ENCODE measurements at places on chromosomes 7 and 10.

DNA sequence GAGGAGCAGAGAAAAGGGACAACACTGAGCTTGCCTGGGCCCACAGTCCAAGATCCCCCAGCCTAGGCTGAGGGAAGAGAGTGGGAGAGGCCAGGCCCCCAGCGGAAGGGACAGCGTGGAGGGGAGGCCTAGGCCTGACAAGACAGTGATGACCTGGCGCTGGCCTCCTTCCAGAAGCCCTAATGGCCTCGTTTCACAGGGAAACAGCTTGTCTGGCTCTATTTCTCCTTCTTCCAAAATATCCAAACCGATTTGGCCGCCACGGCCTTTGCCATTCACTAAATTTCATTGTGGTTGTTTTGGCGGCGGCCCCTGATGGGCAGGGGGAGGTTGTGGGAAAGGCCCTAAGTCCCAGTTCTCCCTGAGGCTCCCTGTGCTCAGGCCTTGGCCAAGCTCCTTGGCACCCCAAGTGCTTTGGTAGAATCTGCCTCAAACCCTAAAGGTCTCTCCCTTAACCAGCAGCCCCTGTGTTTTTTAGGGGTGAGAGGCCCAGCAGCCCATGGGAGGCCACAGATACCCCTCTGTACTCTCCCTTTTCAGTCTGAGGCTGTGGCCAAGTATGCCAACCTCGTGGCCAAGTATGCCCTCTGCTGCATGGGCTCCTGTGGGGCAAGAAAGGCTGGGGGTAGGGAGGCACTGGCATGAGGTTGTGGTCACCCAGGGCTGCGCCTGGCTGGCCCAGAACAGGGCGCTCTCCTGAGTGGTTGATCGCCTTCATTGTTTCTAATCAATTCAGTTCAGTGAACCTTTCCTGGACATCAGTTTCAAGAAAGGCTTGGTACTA, 37.3 kb downstream of the PAX2 start:
- no peak for DNase-seq

DNA sequence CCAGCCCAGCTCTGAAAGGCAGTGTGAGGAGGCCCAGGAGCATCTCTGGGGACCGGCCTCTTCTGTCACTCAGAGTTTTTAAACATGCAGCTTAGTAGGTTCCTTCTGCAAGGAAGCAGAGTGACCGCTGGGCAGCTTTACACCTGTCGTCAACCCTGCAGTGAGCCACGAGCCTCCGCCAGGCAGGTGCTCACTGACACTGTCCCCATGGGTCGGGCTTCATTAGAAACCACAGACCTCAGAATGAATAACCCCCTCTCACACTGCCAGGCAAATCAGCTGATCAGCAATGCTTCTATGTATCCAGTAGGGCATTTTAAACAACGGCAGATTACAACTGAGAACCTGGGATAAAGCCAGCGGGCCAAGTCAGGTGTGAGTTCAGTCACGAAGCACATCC, 106.1 kb downstream of the MAD1L1 start:
- no peak for DNase-seq

GRCh38 chr10:133187091-133187905, 27.3 kb downstream of the KNDC1 start:
- no peak for DNase-seq

DNA sequence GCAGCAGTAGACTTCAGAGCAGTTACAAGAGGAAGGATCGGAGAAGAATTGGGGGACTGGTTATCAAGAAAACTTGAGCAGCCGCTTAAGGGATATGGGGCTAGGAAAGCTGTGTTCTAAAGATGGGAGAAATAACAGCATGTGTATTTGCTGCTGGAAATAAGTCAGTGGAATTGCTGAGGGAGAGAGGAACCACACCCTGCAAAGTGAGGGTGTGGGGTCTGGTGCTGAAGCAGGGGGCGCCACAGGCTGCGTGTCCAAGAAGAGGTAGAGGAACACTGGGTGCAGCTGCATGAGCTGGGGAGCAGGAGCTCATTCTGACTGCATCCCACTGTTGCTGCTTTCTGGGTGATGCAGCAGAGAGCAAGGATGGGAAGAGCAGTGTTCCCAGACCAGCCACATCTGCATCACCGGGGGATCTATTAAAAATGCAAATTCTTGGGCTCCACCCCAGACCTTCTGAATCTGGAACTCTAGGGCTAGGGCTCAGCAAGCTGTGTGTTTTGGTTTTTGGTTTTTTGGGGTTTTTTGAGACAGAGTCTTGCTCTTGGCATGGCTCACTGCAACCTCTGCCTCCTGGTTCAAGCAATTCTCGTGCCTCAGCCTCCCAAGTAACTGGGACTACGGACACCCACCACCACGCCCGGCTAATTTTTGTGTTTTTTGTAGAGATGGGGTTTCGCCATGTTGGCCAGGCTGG, 97.1 kb upstream of the DNAJB6 start:
- no peak for DNase-seq

DNA sequence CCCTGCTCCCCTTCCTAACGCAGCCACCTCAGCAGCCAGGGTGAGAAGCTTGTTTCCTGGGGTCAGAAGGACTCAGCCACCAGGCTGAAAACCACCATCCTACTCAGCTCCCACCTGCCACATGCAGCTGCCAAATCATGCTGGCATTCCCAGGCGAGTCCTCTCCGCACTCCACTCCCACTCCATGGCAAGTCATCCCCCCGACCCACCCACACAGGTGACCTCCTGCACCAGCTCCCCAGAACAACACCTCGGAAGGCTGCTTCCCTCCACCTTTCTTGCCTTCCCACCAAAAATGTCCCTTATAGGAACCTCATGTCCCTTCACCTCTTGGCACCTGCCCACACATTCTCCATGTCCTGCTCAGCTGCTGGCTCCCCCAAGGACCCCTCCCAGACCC, 4.6 kb downstream of the PDAP1 start:
- no peak for DNase-seq
